ENCODE measurements at places on chromosomes 1 and 21.

DNA sequence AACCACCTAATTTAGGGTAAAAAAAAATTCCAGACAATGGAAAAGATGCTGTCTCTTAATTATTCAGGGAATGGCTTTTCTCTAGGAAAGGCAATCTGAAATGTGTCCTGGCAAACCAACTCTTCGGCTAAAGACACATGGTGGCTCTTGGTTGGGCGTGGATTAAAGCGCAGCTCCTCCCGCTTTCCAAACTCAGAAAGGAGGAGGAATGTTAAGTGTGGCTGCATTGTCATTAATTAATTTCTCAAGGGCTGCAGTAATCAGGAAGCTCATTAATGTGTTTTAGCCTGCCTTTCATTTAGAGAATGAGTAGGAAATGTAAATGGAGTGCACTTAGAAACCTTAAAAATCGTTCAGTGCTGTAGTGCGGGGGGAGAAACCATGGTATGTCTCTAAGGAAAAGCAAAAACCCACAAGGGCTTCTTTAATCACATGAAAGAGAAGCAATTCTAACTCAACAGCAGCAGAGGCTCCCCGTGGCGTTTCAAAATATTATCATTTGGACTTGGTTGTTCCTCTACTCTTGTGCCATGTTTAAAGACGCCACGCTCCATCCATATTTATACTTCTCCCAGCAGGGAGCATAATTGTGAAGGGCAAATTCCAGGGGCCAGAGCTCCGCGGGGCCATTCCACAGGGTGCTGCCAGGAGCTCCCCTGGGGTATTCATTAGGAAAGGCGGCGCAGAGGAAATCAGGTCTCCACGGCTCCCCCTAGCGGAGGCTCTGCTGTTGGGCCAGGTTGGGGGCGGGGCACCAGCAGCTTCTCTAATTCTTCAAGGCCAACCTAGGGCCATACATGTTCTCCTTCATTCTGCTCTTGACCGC, 91.9 kb upstream of the SSX2IP start:
- peak; percentile 56 for DNase-seq

- peak; percentile 98 for DNase-seq
These were observed 20.4 kb downstream of the DEGS1 start for GRCh38 chr1:224203243-224204016.

GRCh38 chr1:84402060-84402459, 3.8 kb downstream of the DNASE2B start:
- no peak for DNase-seq

DNA sequence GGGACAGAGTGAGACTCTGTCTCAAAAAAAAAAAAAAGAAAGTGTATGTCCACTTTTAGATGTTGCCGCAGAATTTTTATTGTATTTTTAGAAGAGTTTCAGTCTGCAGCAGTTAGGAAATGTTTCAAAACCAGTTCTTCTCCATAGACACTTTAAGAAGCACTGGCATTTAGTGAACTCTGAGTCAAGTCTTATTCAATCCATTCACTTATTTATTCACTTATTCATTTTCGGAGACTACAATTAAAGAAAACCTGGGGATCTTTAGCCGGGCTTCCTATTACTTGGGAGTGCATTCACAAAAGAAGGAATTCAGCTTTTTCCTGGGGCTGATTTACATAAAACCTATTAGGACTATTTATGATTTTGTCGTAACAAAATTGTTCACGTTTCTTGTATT, 12.3 kb downstream of the RCAN3 start:
- no peak for DNase-seq

DNA sequence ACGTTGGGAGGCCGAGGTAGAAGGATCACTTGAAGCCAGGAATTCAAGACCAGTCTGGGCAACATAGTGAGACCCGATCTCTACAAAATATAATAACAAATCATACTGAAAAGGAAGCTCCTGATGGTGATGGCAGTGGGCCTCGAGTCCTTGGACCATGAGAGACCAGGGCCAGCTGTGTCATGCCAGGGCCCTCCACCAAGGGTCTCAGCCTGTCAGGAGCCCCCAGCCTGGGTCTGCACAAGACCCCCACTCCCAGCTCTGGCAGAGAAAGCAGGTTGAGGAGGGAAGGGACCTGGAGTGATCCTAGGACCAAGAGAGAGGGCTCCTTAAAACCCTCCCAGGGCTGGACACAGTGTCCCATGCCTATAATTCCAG, 6.7 kb upstream of the CTRC start:
- no peak for DNase-seq

DNA sequence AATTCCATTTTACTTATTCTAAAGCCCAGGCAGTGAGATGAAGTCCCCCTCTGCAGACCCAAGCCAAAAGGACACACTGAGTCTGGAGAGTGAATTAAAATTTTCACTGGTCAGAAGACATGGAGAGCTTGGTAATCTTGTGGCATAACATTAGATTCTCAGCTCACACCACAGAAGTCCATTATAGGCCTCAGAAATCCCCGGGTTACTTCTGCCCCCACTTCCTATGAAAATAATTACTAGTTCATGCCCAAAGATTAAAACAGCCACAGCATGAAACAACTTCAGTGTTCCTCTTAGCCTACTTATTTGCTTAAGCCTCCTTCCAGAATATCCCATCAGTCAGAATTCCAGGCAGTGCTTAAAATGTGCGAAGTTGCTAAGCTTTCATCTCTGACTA, 123.3 kb downstream of the ZC3H11B start:
- no peak for DNase-seq

Measured in ACHN (cell line).